WERI-Rb-1 (cell line): ENCODE measurements at places on chromosomes 3 and 15.

GRCh38 chr15:68405378-68406250 lies 26.3 kb downstream of the ITGA11 start:
- no peak for DNase-seq

- peak; percentile 50 for DNase-seq
Observed at GRCh38 chr3:105367406-105368213, 901 bp downstream of the ALCAM start.

- DNase-seq: no peak
Observed at GRCh38 chr3:46755646-46756045, 38.0 kb upstream of the PRSS50 start.

- DNase-seq: no peak
Observed at GRCh38 chr3:89795506-89795905, 688.1 kb downstream of the EPHA3 start.

DNA sequence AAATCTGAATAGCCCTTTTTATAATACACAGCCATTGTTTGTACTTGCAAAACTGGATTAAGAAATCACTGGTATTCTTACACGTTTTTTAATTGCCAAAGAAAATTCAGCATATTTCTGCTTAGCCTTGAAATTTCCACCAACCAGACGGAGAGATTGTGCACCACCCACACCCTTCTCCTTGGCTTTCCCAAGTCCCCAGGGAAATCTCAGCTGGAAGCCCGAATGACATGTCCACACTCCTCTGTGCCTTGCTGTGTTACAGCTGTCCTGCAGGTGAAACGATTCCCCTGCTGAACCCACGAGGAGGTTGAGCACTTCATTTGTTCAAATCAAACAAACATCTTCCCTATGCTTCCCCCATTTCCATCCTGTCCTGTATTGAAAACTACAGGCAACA lies 49.6 kb upstream of the PPARG start:
- no peak for DNase-seq

DNA sequence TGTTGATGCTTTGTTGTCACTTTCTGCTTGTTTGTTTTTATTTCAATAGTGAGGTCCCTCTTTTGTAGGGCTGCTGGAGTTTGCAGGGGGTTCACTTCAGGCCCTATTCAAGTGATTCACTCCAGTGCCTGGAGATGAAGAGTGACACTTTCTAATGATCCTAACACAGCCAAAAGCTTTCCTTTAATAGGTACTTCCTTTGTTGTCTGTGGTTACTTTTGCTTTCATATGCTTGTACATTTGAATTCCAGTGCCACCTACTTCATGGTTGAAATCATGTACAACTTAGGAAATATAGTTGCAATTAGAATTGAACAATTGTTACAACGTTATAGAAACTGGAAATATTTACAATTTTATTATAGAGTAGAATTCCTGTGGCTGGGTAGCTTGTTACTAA lies 466.8 kb upstream of the EPHA3 start:
- DNase-seq: no peak

- DNase-seq: no peak
Observed at GRCh38 chr3:184523825-184524615, 37.6 kb upstream of the EPHB3 start.

DNA sequence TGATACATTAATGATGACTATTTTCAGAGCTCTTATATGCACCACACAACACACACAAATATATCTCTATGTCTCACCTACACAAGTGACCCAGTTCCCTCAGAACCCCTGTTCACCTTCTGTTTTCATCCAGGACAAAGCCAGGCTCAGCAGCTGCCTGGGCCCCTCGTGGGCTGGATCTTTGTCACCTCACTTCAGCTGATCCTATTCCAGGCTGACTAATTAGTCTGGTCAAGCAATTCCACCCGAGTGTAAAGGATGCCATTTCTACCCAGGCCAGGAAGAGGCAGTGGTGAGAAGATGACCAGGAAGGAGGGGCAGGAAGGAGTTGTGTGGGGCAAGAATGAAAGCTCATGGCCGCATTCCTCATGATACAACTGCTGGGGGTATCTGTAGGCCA lies 62.3 kb downstream of the DHX30 start:
- DNase-seq: peak; percentile 50

DNA sequence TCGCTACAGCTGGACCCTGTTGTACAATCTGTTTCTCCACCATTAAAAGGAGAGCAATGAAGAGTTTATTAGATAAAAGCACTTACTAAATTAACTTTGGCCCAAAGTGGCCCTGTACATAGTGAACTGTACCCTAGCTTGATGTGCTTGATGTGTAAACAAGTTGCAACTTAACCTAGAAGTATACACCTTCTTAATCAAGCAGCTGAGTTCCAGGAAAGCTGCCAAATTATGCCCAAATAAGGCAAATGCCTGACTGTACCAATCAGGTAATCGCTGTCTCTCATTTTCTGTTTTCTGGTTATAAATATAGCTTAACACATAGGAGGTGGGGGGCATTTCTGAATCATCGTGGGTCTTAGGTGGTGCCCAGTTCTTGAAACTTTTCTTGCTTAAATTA lies 704.8 kb upstream of the CBLB start:
- no peak for DNase-seq

- no peak for DNase-seq
Observed at GRCh38 chr3:81277853-81278252, 483.6 kb downstream of the GBE1 start.

- no peak for DNase-seq
Observed at GRCh38 chr15:27595211-27595610, 503.9 kb downstream of the OCA2 start.

DNA sequence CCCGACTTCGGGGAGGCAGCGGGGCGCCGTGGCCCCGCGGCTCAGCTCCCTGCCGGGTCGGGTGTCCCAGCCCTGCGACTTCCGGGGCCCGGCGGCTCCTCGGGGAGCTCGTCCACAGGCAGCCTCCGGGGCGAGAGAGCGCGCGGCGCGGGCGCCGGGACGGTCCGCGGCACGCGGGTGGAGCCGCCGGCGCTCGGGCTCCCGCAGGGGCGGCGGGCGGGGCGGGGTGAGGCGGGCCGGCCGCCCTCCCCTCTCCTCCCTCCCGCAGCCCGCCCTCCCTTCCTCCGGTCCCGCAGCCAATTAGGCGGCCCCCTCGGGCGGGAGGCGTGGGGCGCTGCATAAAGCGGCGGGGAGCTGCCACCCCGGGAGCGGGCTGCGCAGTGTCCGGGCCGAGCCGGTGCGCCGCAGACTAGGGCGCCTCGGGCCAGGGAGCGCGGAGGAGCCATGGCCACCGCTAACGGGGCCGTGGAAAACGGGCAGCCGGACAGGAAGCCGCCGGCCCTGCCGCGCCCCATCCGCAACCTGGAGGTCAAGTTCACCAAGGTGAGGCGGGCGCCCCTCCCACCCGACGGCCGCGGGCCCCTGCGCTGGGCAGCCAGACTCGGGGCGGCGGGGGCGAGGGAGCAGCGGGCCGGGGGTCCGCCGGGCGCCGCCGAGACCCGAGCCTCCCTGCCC lies at the start of gene ALDH1A3:
TSS of gene ALDH1A3 (plus strand) at position 368 of the 675 bp plus-strand sequence. CDS start at position 445, 77 bp downstream.
- DNase-seq: peak; percentile 48

GRCh38 chr3:15331606-15332404 lies 581 bp downstream of the SH3BP5 start:
- peak; percentile 70 for DNase-seq

DNA sequence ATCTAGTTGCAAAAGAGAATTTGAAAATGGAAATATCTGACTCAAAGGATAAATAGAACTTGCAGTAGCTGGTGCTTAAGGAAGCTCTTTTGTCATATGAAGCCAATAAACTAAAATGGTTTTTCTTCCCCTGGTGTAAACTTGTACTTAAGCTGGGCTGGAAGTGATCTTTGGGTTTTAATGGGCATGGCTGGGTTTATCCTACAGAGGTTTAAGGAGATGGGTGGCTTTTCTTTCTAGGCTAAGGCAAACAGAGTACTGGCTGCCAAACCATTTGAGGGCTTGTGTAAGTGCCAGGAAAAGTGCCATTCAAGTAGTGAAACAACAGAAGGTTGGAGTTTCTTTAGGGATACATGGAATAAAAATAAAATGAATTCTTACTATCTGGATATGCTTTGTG lies 12.1 kb upstream of the UTS2B start:
- no peak for DNase-seq

GRCh38 chr15:67803299-67803698 lies 22.0 kb upstream of the SKOR1 start:
- no peak for DNase-seq

DNA sequence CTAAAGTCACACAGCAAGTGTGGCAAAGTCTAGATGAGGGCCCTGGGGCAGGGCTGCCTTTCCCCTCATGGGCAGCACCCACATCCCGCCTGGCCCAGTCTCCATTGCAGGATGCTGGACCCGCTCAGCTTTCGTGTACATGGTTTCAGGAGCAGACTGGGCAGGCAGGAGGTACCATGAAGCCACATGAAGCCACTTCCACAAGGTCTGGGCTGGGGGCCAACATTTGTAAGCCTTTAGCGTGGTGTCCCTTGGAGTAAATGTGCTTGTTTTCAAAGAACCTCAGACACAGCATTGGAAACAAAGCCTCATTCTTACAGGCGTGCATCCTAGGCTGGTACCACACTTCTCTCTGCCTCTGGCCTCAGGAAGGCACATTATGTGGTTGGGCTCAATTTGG lies 34.5 kb downstream of the UMPS start:
- no peak for DNase-seq

DNA sequence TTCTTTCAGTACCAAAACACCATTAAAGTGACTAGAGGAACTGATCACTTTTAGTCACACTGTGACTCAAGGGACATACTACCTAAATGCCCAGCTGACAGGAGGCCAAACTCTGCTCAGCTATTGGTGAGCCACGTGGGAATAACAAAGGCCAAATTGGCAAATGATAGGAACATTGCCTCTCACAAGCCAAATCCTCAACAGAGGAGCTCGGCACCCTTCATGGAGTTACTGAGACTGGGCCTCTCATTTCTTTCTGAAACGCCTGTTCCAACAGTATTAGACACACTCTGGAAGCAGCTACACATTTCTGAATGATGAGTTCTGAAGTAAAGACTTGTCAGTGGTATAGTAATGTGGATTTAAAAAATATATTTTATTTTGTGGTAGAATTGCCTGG lies 166.0 kb upstream of the COL8A1 start:
- no peak for DNase-seq

DNA sequence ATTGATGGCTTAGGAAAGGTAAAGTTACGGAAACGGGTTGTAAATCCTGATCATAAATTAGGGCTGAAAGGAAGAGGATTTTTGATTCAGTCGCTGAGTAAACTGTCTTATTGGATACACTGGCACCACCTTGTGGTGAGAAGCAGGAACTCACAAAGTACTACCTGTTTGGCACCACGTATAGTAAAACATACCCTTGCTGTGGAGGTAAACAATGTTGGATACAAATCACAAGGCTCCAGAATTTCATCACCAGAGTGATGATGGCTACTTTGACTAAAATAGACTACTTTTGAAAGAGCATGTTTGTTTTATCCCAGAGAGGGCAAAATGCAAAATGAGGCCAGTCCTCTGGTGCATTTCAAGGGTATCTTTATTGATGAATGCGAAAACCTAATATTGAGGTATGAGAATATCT lies 216.9 kb downstream of the IGSF11 start:
- DNase-seq: peak; percentile 40

DNA sequence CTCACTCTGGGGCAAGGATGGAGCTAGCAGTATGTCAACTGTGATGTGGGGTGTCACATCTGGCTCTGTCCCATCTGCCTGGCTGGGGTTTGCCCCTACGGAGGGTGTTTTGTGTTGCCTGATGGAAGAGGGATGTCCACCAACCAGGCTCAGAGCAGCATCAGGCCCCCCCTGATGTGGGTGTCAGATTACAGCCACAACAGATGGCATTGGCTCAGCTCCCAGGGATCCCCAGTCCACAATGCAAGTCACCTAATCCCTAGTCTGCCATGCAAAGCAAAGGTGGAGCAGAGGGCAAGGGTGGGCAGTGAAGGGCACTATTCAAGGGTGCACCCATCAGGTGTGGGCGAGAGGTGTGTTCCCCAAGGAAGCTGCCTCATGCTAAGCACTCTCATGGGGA lies 48.9 kb upstream of the AMOTL2 start:
- peak; percentile 87 for DNase-seq

DNA sequence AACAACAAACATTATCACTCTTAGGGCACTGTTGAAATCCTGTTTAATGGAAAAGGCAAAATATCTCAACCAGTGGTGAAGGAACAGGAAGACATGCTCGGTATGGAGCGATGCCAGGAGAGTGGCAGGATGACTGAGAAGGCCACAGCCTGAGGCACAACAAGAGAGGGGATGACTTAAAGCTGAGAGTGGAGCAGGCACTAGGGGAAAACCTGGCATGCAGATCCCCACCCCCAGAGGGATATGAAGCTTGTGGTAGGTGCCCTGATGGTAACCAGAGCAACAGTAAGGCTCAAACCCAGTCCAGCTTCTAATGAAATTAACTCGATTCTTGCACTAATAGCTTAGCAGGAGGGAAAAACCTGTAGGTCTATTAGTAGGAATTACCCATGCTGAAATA lies 40.4 kb downstream of the LYSMD4 start:
- DNase-seq: no peak

DNA sequence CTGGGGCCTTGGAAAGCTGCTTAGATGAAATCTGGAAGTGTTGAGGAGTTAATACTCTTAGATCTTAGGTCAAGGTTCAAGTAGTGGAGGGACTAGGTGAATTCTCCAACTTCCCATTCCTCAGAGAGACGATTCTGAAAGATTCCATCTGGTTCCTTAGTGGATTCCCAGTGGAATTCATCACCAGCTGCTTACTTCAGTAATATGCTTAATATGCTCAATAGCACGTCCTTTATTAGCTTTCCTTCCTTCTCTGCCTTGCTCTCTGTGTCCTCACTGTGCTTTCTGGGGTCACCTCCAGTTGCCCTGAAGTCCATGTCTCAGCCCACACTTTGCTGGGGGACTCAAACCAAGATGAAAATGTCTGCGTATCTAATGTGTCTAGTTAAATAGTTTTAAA lies 31.0 kb downstream of the CEP63 start:
- DNase-seq: no peak

GRCh38 chr3:158801201-158801600 lies 653 bp upstream of the MFSD1 start:
- DNase-seq: no peak

GRCh38 chr15:73751511-73751898 lies 1.6 kb downstream of the INSYN1 start:
- peak; percentile 48 for DNase-seq

GRCh38 chr3:191549357-191549756 lies 88.4 kb downstream of the PYDC2 start:
- no peak for DNase-seq

DNA sequence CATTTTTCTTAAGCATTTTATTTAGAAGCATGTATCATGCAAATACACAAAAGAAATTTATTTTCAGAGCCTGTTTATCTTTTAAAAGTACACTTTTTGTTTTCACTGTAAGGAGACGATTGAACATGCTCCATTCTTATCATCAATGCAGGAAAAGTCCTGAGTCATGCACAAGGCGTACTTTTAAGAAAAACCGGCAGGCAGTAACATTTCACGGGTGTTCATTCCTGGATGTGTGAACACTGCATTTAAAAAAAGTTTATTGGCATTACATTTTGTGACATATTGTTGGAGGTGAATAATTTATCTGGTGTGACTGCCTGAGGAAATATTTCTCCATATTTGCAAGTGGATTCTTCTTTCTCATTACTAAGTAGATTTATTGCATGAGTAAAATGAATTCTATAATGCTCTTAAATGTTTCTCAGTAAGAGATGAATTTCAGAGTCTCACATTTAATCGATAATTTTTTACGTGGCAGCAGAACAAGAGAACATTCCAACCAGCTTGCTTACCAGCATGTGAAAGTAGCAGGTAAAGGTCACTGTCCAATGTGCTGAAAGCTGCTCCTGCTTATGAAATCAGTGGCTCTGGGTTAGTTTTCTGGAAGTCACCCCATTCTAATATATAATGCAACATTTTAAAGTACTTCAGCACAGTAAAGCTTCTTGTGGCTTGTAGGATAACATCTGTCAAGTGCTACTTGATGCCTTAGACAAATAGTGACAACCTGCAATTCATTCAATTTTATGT lies 87.0 kb downstream of the SV2B start:
- no peak for DNase-seq
